B cell (primary cell): ENCODE measurements at places on chromosomes 12 and 14.

GRCh38 chr12:72368298-72368697 is 96.1 kb downstream of the TRHDE start:
- no peak for DNase-seq

GRCh38 chr12:89765959-89766824 is 57.6 kb upstream of the ATP2B1 start:
- DNase-seq: no peak

DNA sequence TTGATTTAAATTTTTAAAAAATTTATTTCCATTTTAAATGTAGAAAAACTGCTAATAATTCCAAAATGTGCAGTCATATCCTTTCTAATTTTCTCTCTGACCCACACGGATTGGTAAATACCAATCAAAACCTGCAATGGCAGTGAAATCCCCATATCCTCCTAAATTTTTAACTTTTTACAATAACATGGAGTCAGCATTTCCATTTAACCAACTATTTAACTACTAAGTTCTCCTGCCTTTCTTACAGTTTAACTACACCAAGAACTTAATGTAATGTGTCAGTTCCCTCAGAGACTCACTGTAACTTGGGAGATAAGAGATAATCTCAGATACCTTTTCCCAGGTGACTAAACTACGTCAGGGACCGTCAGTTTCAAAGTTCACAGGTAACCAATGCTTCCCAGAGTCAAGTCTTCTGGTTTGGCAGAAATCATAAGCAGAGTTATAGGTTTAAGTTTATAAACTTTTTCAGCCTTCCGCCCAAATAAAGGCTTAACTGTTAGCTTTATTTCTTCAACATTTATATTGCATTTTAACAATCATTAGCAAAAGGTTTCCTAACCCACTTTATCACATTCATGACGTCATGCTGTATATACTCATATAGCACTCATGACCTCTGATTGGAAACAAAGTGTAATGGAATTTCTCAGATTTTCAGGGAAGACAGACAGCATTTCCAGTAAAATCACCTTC is 7.6 kb downstream of the KRAS start:
- DNase-seq: no peak

- DNase-seq: no peak
Measured at GRCh38 chr12:96172981-96173380, 21.2 kb upstream of the ELK3 start.

GRCh38 chr12:19885093-19885812 is 446.0 kb downstream of the AEBP2 start:
- no peak for DNase-seq
